Aortic smooth muscle cell (primary cell): ENCODE measurements at places on chromosomes 5 and 9. TPM values are rescaled to one million over a fixed set of nuclear protein-coding genes. Genes with fewer than 3 reads are reported as not detected.

Gene RPP25L
- total RNA-seq: 13.1 and 13.2 TPM in 2 replicates

Gene C5orf52
- not detected in 2 replicates for total RNA-seq

Gene UBAP1
- total RNA-seq: 26.8 and 29.2 TPM in 2 replicates

Gene NMUR2
- total RNA-seq: not detected in 2 replicates

Gene SCGB3A2
- total RNA-seq: not detected in 2 replicates
